ENCODE measurements at places on chromosomes 2 and 18. TPM values are rescaled to one million over a fixed set of nuclear protein-coding genes. Genes with fewer than 3 reads are reported as not detected.
A peak's percentile ranks its signal among the peaks of the same experiment; 100 is the strongest.

DNA sequence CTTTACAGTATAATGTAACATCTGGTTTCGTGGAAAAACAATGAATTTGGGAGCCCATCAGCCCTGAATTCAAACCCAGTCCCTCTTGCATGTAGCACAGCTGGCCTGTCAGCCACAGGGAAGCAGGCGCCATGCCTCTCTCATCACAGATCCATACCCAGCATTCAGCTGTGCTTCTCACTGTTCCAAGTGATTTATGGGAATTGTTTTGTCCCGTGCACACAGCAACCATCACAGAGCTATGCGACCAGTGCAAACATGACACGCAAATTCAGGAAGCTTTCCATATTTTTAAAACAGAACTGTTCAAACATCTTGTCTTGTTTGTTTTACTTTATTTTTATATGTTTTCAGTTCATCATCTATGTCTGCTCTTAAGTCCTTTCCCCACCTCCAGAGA lies 496.1 kb downstream of the EIPR1 start:
- no peak for DNase-seq

DNA sequence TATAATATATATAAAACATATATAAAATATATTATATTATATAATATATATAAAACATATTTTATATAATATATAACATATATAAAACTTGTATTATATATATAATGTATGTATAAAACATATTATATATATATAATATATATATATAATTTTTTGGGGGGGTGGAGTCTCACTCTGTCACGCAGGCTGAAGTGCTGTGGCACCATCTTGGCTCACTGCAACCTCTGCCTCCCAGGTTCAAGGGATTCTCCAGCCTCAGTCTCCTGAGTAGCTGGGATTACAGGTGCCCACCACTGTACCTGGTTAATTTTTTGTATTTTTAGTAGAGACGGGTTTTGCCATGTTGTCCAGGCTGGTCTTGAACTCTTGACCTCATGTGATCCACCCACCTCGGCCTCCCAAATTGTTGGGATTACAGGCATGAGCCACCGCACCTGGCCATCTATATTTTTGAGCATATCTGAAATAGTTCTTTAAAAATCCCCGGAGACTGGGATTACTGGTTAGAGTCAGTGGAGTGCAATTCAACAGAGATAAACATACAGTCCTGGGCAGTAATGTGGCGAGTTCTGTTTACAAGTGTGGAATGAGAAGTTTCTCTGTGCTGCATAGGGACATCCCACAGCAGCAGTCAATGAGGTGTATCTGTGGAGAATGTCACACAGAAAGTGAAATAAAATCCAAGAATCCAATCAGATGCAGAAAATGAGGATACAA lies 208.4 kb downstream of the MYCN start:
- no peak for DNase-seq

- DNase-seq: no peak
Observed at GRCh38 chr2:118582058-118582457, 265.4 kb downstream of the EN1 start.

GRCh38 chr2:51960281-51960680 lies 928.3 kb upstream of the NRXN1 start:
- no peak for DNase-seq

DNA sequence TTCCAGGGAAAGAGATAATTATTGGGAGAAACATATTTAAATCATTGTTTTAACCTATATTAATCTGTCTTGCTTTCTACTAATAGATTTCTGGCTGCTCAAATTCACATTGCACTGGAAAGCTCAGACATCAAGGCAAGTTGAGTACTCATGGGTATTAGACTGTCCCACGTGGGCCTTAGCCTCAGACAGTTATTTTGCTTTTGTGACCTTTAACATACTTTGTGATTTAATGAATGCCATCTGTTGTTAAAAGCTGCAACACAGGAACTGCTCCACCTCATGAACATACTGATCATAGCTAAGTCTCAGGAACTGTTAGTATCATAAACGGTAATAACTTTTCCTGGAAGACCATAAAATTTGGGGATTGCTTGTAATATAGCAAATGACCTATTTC lies 2.7 kb upstream of the LCT start:
- no peak for DNase-seq

DNA sequence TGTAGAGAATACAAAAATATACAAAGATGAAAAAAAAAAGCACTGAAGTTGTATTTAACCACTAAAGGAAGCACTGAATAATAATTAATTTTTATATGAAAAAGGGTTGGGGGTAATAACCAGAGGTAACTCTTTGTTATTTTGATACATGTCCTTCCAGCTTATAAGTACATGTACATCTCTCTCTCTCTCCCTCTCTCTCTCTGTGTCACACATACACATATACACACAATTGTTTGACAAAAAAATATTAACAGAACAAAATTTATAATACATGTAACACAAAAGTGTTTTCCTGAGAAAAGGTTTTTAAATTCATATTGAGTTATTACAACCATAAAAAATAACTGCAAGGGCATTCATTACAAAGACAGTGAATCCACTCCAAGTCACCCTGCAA lies 4.6 kb downstream of the WIPF1 start:
- DNase-seq: no peak

- no peak for DNase-seq
Observed at GRCh38 chr2:114550364-114550763, 107.9 kb downstream of the DPP10 start.

GRCh38 chr2:160165996-160166395 lies 34.1 kb downstream of the ITGB6 start:
- DNase-seq: no peak

DNA sequence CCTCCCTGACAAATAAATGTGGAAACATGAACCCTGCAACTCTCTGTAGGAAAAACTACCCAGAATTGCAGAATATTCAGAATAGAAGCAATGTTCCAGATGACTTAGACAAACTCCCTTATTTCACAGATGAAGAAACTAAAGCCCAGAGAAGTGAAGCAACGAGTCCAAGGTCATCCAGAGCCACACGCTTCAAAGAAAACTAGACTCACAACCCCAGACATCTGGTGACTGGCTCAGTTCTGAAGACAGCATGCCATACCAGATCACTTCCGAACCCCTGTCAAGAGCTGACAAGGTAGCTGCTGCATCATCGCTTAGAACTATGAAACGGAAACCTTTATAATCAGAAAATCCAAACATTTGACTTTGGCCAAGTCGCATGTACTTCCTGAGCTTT lies 101.3 kb downstream of the PID1 start:
- DNase-seq: no peak

DNA sequence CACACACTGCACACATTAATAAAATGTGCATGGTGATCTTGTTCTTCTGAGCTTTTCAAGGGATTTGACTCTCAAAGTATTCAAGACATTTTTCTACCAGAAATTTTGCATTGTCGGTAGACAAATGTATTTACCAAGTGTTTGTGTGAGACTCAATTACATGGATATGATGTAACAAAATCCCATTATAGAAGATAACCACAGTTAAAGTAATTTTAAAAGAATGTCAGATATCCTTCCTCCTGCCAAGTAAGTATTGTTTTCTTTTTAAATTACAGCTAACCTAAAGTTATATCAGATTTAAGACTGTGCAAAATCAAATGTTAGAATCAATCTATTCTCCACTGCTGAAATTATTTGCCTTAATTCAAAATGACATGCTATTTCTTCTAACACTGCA lies 1344.5 kb upstream of the CHAC2 start:
- DNase-seq: no peak

- no peak for DNase-seq
Observed at GRCh38 chr18:5417342-5417741, 121.8 kb upstream of the ZBTB14 start.

GRCh38 chr2:16716024-16716423 lies 50.4 kb upstream of the CYRIA start:
- no peak for DNase-seq

DNA sequence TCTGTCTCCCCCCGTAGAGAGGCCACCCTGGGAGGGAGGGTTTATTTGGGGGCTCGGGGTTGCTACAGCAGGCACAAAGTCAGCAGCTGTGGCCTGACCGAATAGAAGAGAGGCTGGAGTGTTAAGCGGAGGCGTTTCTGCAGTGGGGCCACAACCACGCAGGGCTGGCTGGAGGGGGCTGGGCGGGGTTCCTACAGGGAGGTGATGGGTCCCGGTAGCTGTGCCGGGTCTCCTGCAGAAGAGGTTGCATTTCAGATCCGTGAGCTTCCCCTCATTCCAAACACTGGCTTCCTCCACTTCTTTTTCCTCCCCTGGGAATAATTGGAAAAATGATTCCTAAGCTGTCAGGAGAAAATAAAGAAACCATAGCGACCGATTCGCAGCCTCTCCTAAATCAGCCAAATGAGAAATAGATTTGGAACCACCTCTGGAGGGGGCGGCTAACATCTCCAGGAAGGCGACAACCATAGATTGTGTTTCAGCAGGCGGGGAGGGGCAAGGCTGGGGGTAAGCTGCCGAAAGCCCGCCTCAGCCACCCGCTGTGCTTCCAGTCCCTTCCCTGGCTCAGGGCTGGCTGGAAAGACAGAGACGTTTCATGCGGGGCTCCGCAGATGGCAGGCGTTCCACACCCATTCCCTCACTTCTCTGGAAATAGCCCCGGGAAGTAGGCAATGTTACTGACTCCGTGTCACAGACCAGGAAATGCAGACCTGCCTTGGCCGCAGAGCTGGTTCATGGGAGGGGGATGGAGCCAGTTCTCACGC lies 85.6 kb upstream of the TAF1B start:
- peak; percentile 66 for DNase-seq

- no peak for DNase-seq
Observed at GRCh38 chr2:20818820-20819219, 4.1 kb downstream of the LDAH start.

Gene DAPL1
- total RNA-seq: not detected

Gene TOGARAM2
- total RNA-seq: 0.62 TPM

Gene GALR1
- total RNA-seq: 0.07 TPM

Gene HTR2B
- not detected for total RNA-seq

Gene ALK
- 0.11 TPM for total RNA-seq

Gene DLX1
- not detected for total RNA-seq

Gene EVA1A
- total RNA-seq: 3.2 TPM

Gene CCDC93
- total RNA-seq: 16.4 TPM

Gene VWC2L
- total RNA-seq: not detected

Gene LIMS3
- total RNA-seq: 2.5 TPM

Gene SLC39A6
- 33.7 TPM for total RNA-seq

Gene LRP1B
- total RNA-seq: 0.14 TPM

All from WTC11 (cell line).